Activated T-helper 1 cell treated with anti-CD3 and anti-CD28 coated beads, Interleukin-2, amount 50 U/mL, for 16 hours (primary cell): ENCODE measurements at places on chromosomes 7 and 10.

GRCh38 chr10:22463255-22463654 lies 118.0 kb downstream of the SPAG6 start:
- no peak for DNase-seq

DNA sequence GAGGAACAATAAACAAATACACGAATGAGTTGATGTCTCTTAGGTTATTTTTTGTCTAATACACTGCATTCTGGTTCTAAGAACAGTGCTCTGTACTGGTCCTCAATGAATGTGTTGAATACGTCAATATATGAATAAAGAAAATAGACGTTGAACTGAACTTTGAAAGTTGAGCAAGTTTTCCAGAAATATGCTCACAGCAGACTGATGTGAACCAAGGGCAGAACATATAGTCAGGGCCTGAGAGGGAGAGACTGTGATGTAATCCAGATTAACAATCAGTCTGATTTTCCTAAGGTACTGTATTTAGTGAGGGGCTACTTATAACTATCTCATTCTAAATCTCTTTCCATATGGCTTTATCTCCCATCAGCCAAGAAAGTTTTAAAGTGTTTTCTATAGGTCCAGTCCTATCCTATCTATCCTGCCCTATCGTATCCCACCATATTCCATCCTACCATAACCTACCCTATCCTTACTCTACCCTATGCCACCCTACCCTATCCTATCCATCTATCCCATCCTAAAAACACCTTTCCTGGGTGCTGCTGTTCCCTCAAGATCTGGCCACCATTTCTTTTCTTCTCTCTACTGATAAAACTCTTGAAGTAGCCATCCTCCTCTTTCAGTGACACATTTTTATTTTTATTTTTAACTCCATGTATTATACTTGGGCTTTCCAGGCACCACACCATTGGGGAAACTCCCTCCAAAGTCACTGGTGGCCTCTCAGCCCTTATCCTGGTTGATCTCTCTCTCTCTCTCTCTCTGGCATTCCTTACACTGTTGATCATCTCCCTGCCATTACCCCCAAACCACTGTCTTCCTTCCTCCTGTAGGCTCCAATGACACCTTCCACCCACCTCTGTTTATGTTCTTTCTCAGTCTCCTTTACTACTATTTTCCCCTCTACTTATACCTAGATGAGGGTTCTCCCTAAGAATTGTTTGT lies 212.3 kb upstream of the SLC26A5 start:
- no peak for DNase-seq

DNA sequence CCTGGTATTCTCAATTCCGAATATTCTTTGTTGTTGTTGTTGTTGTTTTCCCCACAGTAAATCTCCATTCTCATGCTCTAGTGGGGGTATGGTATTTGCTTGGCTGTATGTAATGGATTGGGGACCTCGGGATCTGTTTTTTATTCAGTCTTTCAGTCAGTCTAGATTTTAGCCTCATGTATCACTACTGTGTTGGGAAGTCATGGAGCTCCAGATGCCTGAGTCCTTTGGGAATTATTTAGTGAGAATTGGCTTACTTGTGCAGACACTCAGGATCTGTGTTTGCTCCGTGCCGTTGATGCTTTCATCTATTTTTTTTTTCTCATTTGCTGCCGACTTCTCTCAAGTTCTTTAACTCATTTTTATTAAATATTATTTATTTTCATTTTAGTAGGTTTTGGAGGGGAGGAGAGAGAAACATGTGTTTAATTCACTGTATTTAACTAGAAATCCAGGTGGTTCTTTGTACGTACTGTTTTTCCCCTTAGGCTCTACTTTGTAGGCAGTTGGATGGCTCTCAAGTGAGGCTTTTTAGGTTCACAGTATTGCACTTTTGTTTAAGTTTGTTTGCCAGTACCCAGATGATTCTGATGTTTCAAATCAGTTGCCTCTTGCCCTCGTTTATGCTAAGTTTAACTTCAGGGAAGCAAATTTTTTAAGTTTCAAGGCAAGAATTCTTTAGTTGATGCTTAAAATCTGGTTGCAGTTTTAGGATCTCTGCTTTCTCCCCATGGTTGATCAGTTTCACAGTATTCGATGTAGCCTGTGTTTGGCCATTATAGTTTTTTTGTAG lies 36.9 kb downstream of the ZNRF2 start:
- DNase-seq = no peak

GRCh38 chr7:97407106-97407505 lies 289.6 kb downstream of the SDHAF3 start:
- no peak for DNase-seq

GRCh38 chr10:97590082-97590747 lies 694 bp downstream of the C10orf62 start:
- no peak for DNase-seq

GRCh38 chr7:121278120-121279021 lies 50.4 kb upstream of the WNT16 start:
- no peak for DNase-seq

GRCh38 chr7:41880107-41880506 lies 177.2 kb upstream of the INHBA start:
- no peak for DNase-seq

DNA sequence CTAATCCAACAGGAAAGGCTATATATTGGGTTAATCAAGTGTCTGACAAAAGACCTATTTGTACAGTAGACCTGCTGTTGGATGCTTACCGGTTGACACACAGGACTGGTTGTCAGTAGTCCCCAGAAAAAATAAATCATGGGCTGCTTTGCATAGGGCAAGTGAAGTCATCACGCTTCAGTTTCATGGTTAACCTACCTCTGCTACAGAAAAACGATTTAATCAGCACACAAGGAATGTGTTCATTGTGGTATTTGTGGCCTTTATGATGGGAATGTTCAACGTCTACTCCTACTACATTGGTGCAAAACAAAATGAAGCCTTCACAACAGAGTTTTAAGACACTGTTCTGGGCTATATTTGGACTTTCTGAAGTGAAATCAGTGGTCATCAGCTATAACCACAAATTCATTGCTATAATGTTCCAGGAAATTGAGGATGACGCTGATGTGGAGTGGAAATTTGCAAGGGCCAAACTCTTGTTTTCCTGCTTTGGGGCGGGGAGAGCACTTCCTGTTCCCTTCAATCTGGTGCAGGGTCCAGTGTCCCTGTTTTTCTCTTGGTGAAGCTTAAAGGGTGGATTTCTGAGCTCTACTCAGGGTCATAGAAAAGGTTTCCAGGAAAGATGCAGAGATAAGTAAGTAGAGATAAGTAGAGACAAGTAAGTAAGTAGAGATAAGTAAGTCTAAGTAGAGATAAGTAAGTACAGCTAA lies 39.3 kb upstream of the GGCT start:
- no peak for DNase-seq

- DNase-seq = peak; percentile 25
These were observed 36.0 kb downstream of the KCNH2 start for GRCh38 chr7:150942001-150942590.

DNA sequence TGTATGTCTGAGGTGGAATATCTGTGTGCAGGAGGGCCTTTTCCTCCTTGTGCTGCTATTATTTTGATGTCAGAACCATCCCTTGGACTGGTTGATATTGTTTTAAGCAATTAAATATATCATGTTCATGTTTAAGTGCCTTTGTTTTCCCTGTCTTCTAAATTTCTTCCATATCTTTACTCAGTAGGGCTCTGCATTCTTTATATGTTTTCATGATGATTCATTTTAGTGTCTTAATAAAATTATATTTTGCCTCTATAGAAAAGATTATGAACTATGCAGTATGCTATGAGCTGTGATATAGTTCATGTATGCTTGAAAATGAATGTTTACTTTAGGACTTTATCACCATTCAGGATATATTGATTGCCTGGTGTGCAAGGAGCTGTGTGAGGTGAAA lies 34.8 kb downstream of the AHR start:
- no peak for DNase-seq

- DNase-seq = no peak
These were observed 24.8 kb downstream of the DPCD start for GRCh38 chr10:101612872-101613271.

GRCh38 chr10:74363727-74364126 lies 212.7 kb downstream of the ADK start:
- DNase-seq = no peak

- DNase-seq = no peak
These were observed 7.6 kb upstream of the CD36 start for GRCh38 chr7:80630608-80631405.

DNA sequence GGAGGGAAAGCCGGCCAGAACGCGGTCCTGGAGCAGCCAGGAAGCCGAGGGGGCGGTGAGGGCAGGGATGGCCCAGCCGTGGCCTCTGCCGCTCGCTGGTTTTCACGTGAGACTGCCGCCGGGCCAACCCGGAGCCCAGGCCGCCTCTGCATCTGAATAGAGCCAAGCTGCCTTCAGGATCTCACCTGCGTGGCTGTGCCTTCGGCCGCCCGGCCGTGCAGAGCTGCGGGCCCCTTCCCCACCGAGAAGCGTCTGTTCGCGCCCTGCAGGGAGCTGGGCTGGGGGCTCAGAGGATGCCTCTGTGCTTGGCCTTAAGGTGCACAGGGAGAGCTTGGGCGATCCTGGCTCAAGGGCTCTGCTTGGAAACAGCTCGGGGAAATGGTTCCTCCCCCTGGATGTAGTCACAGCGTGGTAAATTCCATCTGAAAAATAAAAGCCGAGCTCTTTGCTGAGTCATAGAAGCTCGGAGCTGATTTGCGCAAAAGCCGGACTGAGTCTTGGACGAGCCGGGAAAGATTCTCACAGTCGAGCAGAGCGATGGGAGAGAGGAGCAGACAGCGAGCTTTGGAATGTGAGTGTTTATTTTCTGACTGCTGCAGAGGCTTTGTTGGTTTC lies at the start of gene JAKMIP3:
JAKMIP3 (plus strand) TSS at position 456 of the 615 bp plus-strand sequence. CDS start 38,863 bp downstream, outside the sequence.
- DNase-seq = no peak

- DNase-seq = no peak
These were observed 131.4 kb upstream of the MDFIC start for GRCh38 chr7:114790521-114790920.

- no peak for DNase-seq
These were observed 12.4 kb upstream of the ZNF777 start for GRCh38 chr7:149473251-149473650.

DNA sequence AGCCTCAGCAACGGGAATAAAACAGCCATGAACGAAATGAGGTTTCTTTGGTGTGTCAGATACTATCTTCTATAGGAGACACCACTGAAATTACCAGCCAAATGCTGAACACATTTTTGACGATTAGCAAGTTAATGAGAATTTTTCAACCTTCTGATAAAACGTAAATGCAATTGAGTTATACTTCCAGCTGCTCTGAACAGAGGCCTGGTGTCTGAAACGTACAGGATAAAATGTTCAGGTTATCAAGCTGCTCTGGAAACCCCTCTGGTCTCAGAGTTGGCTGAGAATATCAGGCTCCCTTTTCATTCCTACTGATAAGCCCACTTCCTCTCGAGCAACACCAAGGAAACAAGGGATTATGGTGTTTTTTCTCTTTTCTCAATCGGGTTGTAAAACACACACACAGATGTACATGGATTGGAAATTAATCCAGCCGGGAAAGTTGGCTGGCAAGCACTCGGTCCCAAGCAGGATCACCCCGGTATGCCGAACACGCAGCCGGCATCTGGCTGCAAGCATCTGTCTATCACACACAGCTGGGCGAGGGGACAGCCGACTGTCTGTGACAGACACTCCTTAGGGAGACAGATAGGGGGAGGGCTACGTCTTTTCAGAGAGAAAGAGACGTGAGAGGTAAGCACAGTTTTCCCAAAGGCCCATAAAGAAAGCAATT lies 171.8 kb downstream of the PRKAG2 start:
- DNase-seq = no peak

- no peak for DNase-seq
These were observed 72.9 kb downstream of the MKI67 start for GRCh38 chr10:128053356-128053755.

DNA sequence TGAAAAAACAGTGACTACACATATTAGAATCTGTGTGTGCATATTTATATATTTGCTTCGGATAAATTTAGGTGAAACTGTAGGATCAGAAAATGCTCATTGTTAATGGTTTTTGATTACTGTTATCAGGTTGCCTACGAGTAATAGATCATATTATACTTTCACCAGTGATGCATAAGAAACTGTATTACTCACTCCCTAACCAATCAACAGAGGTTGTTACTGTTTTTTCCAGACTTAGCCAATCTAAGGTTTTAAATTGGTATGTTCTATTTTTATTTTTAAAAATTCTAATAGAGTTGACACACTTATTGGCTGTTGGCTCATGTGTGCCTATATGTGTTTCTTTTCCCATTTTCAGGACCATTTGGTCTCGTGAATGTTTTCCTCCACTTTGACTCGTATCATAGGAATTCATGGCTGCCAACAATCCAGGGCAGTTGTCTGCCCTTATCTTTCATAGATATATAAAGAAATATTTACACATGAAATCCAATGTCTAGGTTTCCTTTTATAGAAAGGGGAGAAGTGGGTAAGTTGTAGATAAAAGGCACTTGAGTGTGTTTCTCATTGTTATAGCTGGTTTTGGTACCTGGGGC lies 59.2 kb downstream of the ANLN start:
- no peak for DNase-seq

DNA sequence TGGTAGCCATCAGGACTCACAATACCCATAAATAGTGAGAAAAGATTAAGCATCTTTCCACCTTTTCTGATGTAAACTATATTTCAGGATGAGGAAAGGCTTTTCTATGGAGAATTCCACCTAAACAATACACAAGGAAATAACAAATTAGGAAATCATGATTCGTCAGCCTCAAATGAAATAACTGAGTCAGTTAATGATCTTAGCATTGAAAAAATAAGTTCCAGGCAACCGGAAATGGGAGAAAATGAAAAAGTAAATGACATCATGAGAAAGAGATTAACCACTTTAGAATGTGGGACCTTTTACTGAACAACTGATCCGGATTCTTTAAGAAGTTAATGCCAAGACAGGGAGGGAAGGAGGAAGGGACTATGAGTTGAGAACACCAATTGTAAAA lies 742.3 kb downstream of the TNS3 start:
- DNase-seq = no peak

- no peak for DNase-seq
These were observed 39.0 kb upstream of the TMEM229A start for GRCh38 chr7:124071843-124072242.

DNA sequence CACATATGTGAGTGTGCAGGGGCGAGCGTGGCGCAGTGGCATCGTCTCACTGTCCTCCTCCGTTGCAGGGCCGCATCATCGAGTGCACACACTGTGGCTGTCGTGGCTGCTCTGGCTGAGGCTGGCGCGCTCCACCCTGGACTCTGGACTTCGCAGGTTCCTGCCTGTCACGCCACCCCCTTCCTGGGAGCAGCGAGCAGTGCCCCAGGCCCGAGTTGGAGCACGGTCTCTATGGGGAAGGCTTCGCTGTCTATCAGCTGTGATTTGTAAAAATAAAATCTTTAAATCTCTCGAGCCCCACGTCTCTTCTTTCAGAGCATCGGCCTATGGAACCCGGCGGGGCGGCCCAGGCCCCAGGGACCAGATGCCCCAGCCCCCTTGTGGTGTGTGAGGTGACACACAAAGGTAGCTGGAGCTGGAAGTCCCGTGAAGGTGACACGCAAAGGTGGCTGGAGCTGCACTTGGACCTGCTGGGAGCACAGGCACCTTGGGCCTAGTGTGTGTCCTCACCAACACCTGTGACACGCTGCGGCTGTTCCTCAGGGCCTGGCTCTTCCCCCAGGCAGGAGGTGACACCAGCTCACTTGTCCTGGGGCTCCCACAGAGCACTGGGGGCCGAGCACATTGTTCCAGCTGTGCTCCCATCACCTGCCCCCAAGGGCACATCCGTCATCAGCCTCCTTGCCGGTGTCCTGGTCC lies 10.7 kb downstream of the BUD31 start:
- DNase-seq = no peak
